ENCODE measurements at places on chromosomes 1 and 21.

- DNase-seq, result no peak
Measured at GRCh38 chr21:43733060-43733459, 14.1 kb downstream of the PDXK start.

GRCh38 chr1:204465546-204466415 is 28.8 kb downstream of the PIK3C2B start:
- DNase-seq, result no peak

DNA sequence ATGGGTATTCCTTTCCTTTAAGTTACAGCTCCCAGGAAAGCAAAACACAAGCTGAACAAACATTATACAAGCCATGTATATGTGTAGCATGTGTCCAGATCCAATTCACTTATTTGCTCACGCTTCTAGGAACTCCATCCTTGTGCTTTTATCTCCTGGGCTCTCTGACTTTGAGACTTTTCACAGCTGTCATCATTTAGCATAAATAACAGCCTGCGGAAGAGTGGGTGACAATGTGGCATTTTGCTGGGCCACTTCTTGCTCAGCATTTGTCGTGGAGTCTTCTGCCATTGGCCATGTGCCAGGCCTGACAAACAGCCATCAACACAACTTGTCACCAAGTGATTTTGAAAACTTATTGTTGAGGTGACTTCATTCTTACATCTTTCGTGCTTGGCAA is 164.3 kb downstream of the KIF26B start:
- DNase-seq, result no peak

- DNase-seq, result no peak
Measured at GRCh38 chr1:201167041-201167991, 13.0 kb upstream of the TMEM9 start.

DNA sequence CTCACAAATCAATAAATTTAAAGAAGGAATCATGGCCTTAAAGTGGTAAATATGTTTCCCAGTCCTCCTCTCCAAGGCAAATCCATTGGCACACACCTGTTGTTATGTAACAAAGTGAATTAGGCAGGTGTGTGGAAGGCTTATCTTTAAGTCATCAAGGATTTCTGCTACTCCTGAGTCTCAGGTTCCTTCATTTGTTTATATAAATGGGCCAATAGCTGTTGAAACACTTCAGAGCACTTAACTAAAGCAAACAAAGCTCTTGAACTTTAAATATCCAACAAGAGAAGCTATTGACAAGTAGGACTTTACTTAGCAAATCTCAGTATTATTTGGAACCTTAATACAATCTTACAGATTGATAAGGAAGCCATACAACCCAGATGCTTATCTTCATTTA is 99.3 kb upstream of the ESRRG start:
- DNase-seq, result no peak

DNA sequence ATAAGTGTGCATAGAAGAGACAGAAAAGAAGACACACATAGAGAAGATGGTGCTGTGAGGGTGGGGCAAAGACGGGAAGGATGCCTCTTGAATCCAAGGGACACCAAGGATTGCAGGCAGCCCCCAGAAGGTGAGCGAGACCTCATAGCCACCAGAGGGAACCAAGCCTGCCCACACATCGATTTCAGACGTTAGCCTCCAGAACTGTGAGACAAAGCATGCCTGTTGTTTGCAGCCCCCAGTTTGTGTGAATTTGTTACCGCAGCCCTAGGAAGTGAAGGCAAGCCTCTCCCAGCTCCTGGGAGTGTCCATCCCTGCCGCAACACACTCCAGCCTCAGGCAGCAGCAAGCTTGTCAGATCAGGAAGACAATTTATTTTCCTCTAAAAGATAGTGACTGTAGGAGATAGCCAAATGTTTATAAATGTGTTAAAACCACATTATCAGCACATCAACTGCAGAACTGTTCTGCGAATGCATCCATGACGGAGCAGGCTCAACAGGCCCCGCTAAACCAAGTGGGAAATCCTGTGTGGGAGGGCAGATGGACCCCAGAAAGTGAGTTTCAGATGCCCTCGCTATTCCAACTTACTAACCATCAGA is 543.3 kb downstream of the MATN1 start:
- DNase-seq, result no peak

DNA sequence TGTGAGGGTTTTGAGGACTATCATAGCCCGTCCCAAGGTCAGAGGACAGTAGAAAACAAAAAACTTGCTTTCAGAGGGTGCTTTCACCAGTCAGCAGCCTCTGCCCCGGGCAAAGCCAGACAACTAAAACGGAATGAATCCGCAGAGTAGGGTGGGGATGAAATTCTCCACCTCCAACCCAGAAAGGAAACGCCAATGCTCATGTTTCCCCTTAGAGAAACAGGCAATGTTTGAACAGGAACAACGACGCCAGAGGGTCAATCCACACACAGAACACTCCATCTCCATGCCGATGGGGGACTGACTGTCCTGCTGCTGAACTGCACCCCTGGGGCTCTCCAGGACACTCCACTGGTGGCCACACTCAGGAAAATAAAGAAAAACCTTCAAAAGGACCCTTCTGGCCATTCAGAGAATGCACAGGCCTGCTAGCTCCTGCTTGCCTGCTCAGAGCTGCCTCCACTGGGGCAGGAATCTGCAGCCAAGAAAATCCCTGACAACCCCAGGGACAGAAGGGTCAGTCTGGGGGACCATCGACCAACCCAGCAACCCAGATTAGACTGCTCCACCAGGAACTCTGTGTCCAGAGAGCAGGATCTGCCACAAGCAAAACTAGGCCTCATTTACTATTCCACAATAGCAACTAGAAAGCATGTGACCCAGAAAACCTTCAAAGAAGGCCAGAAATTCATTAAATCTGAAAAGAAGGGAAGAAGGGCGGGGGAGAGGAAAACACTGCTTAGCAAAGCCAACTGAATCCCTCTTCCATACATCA is 116.0 kb downstream of the TOMM20 start:
- DNase-seq, result no peak

- DNase-seq, result no peak
Measured at GRCh38 chr1:44025816-44026215, 5.4 kb downstream of the SLC6A9 start.

GRCh38 chr21:45132841-45133573 is 58.6 kb downstream of the ADARB1 start:
- DNase-seq, result no peak

- no peak for DNase-seq
Measured at GRCh38 chr1:41581216-41582003, 96.9 kb upstream of the EDN2 start.

DNA sequence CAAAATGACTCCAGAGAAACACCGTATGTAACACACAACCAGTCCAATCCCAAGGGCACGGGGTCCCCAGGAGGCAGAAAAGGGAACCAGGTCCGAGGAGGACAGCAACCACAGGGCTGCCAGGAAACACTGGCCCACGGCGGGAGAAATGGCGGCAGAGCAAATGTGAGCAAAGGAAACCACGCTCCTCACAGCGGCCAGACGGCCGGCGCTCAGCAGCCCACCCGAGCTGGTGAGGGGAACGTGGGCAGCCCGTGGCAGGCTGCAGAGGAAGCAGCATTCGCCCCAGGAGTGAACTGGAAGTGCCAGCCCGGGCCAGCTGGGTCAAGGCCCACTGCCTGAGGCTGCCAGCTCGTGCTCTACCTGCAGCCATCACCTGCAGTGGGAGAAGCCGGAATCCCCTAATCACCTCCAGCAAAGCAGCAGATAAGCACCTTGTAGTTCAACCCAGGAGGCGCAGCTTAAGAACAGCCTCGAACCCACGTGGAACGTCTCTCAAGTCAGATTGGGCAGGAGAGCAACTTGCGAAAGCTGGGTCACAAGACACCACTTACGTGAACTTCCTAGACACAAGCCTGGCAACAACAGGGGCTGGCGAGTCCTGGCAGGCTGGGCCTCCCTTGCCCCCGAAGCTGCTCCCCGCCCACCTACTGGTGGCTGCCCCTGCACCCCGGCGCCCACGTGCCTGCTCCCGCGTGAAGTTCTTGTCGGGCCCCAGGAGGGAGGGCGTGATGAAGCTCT is 6.7 kb downstream of the SLC19A1 start:
- DNase-seq, result no peak

DNA sequence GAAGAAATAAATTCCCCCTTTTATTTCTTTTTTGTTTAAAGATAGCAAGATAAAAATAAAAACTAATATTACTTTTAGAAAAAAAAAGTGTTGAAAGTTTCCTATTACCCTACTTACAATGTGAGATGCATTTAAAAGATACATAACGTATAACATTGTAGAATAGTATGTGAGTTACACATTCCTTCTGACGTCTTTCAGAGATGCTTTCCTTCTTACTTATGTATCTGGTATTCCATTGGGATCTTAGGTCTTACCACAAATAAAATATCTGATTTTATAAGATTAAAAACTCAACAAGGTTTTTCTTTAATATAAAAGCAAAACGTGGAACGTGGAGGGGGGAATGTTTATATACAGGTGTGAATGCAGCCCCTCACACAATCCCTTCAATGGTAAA is 147.2 kb upstream of the ETS2 start:
- DNase-seq, result no peak
